ENCODE measurements at places on chromosomes 13 and 19.

DNA sequence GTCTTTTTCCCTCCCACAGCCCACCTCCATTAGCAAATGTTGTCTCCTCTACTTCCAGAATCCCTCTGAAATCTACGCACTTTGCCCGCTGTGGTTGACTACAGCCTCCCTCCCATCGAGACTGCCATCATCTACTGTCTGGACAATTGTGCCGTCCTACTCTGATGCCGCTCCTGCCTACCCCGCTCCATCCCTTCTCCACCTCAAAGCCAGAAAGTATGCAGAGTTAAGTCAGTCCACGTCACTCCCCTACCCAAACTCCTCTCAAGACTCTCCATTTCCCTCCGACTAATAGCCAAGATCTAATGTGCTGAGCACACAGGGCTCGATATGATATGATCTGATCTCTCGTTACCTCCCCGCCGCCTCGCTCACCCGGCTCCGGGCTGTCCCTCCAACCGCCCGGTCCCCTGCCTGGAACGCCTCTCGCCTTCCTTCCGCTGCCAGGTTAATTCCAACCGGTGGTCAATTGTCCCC is 556 bp downstream of the CACTIN start:
- peak; percentile 45 for DNase-seq

DNA sequence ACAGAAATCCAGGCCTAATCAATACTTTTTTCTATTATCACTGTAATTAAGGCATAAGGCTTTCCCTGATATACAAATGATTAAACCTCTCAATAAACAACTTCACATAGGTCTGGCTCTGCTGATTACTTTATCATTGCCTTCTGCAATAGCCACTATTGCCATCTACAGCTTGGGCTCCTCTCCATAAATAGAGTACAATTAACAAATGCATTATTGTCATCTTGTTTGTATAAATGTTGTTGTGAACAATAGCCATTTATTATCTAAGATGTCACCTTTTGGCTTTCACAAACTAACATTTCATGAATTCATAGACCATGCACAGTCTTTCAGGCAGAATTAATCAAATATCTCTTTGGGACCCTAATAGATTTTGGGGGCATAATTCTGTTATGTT is 53.3 kb downstream of the NHLRC3 start:
- DNase-seq: no peak

DNA sequence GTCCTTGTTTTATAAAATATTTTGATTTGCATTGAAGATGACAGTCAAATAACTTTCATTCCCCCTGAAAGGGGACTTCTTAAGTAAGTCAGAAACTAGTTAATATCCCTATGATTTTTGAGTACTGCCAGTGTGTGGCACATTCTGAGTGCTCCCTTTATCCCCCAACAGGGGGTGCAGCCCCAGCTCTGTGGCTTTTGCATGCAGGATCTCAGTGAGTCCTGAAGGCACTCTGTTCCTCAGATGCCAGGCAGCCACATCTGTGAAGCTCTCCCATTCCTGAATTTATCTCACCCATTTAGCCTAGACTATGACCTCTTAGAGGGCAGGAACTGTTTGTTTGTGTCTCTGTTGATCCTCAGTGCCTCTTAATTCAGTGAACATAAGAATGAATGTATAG is 123.1 kb downstream of the CDK8 start:
- peak; percentile 69 for DNase-seq

DNA sequence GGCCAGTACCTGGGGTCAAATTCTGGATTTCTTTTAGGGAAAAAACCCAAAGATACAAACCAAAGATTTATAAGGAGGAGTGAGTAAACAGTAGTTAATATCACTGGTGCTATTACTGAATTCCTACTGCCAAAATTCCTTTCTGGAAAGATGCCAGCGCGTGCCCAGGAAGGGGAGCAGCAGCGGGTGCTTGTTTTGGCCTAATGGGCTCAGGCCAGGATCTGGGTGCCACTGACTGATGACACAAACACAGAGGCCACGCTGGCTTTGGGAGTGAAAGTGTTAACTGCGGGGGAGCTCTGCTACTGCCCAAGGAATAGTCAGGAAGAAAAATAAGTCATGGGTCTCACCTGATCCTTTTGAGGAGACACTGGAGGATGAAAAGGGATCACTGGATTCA is 61.2 kb downstream of the KLF2 start:
- DNase-seq: no peak

DNA sequence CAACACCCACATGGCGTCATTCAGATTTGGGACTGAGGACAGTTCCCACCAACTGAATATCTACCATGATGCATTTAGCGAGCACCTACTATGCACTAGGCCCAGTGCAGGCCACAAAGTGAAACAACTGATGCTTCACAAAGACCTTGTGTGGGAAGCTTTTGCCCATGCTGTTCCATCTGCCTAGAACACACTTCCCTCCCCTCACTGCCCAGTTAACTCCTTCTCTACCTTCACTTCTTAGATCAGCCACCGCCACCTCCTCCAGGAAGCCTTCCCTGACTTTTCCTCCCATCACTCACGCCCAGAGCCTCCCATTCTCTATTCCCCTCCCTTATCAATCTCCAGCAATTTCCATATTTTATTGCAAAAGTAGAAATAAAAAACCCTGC is 25.7 kb downstream of the PTPRS start:
- DNase-seq: no peak

DNA sequence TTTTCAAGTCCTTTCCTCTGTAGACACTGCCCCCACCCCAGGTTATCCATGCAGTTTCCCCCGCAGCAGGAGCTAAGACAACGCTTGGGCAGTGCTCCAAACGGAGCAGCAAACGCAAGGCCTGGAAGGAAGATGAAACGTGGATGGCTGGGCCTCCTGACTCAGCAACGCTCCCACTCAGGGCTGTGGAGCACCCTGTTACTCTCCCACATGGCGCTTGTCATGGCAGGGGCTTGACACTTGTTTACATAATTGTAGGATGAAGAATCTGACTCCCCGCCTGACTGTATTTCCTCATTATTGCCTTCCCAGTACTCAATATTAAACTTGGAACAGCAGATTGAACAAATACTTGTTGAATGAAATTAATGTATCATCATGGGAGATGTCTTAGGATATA is 799 bp upstream of the C1QTNF9B start:
- DNase-seq: no peak

GRCh38 chr19:49565261-49565660 is 15.1 kb downstream of the NOSIP start:
- DNase-seq: peak; percentile 45

DNA sequence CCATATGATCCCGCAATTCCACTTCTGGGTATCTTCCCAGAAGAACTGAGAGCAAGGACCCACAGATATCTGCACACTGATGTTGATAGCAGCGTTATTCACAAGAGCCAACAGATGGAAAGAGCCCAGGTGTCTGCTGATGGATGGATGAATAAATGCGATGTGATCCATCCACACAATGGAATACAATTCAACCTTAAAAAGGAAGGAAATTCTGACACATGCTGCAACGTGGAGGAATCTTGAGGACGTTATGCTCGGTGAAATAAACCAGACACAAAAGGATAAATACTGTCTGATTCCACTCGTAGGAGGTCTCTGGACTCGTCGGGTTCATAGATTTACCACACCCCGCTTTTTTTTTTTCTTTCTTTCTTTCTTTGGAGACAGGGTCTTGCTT is 21.8 kb downstream of the ARHGEF18 start:
- no peak for DNase-seq

GRCh38 chr19:9877780-9878510 is 42.8 kb downstream of the PIN1 start:
- DNase-seq: no peak

- no peak for DNase-seq
These were observed 19.7 kb upstream of the IPO5 start for GRCh38 chr13:97933776-97934175.

GRCh38 chr19:57406516-57407123 is 4.3 kb upstream of the ZNF17 start:
- peak; percentile 87 for DNase-seq

GRCh38 chr19:50718255-50719118 is 1.1 kb downstream of the SHANK1 start:
- peak; percentile 22 for DNase-seq

- peak; percentile 43 for DNase-seq
These were observed 665 bp upstream of the ATG4D start for GRCh38 chr19:10543059-10543419.

DNA sequence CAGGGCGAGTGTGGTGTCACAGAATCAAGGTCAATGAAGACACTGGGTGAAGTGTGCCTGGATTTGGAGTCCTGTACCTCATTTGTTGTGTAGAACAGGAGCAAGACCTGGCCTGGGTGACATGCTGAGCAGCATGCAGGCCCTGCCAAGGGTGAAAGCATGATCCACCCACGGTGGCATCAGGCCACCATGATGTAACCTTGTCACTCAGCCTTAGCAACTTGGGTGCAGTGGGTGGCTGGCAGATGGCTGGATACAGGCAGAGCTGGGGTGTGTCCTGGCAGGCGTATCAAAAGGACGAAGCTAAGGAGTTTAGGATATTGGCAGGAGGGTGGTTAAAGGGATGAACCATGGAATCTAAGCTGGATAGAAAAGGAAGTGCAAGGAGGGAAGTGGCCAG is 10.3 kb downstream of the THSD1 start:
- no peak for DNase-seq

DNA sequence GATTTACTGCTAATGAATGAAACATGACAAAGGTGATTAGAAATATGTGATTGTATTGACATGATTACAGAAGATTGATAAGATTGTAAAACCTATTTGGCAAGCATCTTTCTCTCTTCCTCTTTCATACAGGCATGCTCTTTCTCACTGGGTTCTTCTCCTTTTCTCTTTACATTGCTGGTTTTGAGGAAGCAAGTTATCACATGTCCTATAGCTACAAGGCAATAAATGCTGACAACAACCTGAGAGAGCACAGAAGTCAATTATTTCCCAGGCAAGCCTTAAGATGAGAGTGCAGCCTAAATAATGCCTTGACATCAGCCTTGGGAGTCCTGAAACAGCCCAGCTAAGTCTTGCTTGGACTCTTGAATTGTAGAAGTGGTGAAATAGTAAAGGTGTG is 875.0 kb downstream of the SLITRK1 start:
- DNase-seq: peak; percentile 45

GRCh38 chr13:61727767-61728166 is 312.1 kb upstream of the PCDH20 start:
- DNase-seq: no peak

- peak; percentile 25 for DNase-seq
These were observed 3.7 kb downstream of the MBD3L1 start for GRCh38 chr19:8835877-8836276.

DNA sequence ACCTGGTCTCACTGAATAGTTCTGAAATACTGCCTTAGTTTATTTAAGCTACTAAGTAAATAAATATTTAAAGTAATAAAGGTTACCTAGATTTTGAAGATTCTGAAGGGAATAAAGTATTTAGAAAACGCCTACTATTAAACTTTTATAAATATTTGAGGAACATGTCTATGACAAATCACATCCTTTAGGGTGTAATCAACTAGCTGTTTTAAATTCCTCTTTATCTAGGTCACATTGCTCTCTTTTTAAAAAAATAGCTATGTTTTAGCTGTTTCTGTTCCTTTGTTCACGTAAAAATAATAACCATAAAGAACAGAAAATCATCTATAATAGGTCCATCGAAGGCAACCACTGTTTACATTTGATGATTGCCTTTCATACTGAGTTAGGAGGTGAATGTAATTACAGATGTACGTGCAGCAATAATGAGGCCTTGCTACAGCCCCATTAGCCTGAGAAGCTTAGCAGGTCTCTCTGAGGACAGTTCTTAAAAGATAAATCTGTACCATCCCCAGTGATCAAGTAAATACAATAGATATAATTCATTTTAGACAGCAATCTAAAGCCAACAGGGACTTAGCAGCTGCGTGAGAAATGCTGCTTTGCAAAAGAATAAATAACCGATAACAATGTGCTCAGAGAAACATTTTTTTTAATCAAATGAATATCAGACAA is 449.5 kb downstream of the LIG4 start:
- DNase-seq: no peak

DNA sequence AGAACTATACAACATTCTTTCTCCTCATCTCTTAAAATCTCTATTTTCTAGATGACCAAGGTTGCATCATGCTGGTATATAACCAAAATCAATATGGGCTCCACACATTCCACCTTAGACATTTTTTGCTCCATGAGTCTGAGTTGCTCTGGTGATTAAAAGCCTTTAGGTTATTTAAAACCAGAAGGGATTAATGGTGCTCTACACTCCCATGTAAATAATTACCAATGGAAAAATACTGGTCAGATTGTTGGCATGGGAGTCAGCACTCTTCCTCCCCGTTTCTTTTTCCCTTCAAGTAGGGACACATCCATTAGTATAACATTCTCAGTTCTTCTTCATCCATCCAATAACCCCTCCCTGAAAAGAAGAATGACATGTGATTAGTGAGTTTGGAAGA is 747.7 kb downstream of the PCDH17 start:
- no peak for DNase-seq

DNA sequence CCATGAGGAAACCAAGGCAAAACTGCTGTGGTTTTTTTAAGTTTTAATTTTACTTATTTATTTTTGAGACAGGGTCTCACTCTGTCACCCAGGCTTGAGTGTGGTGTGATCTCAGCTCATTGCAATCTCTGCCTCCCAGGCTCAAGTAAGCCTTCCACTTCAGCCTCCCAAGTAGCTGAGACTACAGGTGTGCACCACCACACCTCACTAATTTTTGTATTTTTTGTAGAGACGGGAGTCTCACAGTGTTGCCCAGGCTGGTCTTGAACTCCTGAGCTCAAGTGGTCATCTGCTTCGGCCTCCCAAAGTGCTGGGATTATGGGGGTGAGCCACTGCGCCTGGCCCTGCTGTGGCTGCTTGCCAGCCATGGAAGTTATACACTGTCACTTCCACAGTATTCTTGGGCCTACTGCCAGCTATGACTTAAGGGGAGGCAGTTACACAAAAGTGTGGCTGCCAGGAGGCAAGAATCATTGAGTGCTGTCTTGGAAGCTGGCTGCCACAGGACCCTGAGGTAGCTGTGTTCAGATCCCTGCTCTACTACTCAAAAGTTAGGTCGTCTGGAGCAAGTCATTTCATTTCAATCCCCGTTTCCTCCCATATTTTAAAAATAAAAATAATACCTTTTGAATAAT is 12.7 kb downstream of the FARP1 start:
- DNase-seq: no peak

GRCh38 chr19:51224163-51224641 is 678 bp upstream of the CD33 start:
- DNase-seq: peak; percentile 75

- DNase-seq: no peak
These were observed 223.5 kb upstream of the MAB21L1 start for GRCh38 chr13:35699825-35700510.

- peak; percentile 41 for DNase-seq
These were observed 28.5 kb downstream of the CRYL1 start for GRCh38 chr13:20497006-20497775.

Measured in hematopoietic multipotent progenitor cell treated with erythropoietin and hydrocortisone succinate and interleukin-3 and kit ligand, for 4 days (in vitro differentiated cells).